Gastroesophageal sphincter (tissue), 4 donors: ENCODE measurements at places on chromosomes 3 and 15.

GRCh38 chr3:15787941-15788340 lies 9.8 kb downstream of the ANKRD28 start:
- H3K4me3 ChIP-seq: no peak overlapping the region
- no peaks in the 10 kb centered on the region for H3K27me3 ChIP-seq
- ATAC-seq: no peak
- no peak overlapping the region for H3K27ac ChIP-seq
- H3K4me1 ChIP-seq: peaks cover 3% of the 10 kb centered on the region

DNA sequence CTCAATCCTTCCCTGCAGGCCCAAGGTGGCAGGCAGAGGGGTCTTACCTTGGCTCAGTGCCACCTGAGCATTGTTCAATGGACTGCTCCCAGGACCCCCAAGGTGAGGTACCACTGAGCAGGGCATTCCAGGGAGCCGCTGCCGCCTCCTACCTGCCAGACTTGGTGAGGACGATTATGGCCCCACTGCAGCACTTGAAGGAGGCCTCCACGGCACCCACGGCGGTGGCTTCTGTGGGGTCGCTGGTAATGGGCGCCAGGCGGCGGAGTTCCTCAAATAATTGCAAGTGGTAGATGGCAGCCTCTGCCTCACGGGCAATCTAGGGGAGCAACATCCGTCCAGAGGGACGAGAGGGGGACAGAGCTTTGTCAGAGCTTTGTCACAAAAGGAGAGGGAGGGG lies 4.7 kb upstream of the GRAMD2A start:
- H3K27ac ChIP-seq: peak overlapping the region; percentile 63
- H3K4me3 ChIP-seq: no peak overlapping the region
- no peaks in the 10 kb centered on the region for H3K4me1 ChIP-seq
- no peaks in the 10 kb centered on the region for H3K36me3 ChIP-seq
- H3K27me3 ChIP-seq: peaks cover 3% of the 10 kb centered on the region

GRCh38 chr3:41434781-41435180 lies 235.5 kb downstream of the CTNNB1 start:
- ATAC-seq: no peak
- H3K27ac ChIP-seq: no peak overlapping the region
- H3K36me3 ChIP-seq: no peaks in the 10 kb centered on the region
- no peak overlapping the region for H3K4me3 ChIP-seq
- H3K4me1 ChIP-seq: no peaks in the 10 kb centered on the region

DNA sequence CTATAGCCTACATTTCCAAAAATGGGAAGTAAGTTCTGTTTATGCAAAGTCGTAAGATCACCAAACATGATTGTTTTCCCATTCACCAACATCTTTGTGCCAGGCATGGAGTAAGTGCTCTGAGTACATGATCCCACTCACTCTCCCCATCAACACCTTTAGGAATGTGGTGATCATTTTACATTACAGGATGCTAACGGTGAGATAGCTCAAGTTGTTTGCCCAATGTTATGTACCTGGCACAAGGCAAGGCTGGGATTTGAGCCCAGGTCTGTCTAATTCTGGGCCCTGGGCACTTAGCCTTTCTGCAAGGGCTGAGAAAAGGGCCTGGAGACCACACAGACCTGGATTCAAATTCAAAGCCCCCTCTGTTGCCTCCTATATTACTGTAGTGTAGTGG lies 581.7 kb upstream of the CFAP20DC start:
- H3K27me3 ChIP-seq: no peaks in the 10 kb centered on the region
- H3K27ac ChIP-seq: no peak overlapping the region
- no peaks in the 10 kb centered on the region for H3K36me3 ChIP-seq

DNA sequence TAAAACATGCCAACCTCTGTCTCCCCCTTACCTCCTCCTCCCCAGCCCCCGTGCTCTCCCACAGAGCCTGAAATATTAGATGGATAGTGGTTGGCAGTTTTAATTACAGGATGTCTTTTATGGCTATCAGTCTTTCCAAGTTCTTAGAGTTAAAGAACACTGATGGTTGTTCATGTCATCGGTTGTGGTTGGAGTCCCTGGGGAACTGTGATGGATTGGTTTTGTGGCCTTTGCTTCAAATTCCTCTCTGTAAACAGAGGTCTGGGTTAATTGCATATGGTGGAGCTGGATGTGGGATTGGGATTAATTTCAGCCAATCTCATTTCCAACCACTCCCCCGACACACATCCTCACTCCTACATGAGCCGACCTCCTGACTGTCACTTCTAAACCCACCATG lies 164.5 kb upstream of the PROK2 start:
- no peak overlapping the region for H3K27ac ChIP-seq
- no peaks in the 10 kb centered on the region for H3K4me1 ChIP-seq
- no peak for ATAC-seq
- no peak overlapping the region for H3K4me3 ChIP-seq
- H3K36me3 ChIP-seq: no peaks in the 10 kb centered on the region

DNA sequence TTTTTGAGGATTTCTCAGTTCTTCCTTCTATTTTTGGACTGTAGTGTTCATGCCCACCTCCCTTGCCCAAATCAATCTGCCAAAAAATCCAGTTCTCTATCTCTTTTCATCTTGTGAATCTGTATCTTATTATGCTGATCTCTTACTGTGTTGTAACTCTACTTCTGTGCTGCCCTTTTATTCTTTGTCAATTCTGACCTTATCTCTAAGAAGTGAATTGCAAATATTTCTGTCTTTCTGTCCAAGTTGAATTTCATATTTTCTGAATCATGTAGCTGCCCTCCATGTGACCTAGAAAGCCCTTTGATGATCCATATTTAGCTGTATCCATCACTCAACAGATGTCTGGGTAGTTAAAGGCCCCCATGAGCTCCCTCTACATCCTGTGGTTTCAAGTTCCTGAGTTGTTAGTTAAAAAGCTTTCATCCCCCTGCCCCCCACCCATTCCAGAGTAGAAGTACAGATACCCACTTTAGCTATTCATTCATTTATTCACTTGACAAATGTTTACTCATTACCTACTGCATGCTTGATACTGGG lies 33.6 kb upstream of the ETV5 start:
- no peaks in the 10 kb centered on the region for H3K36me3 ChIP-seq
- ATAC-seq: no peak
- H3K27me3 ChIP-seq: no peaks in the 10 kb centered on the region
- no peak overlapping the region for H3K4me3 ChIP-seq
- H3K27ac ChIP-seq: no peak overlapping the region
- no peaks in the 10 kb centered on the region for H3K4me1 ChIP-seq

GRCh38 chr3:122572940-122573412 lies 4.5 kb upstream of the PARP15 start:
- no peak for ATAC-seq
- peaks cover 10% of the 10 kb centered on the region for H3K4me1 ChIP-seq

DNA sequence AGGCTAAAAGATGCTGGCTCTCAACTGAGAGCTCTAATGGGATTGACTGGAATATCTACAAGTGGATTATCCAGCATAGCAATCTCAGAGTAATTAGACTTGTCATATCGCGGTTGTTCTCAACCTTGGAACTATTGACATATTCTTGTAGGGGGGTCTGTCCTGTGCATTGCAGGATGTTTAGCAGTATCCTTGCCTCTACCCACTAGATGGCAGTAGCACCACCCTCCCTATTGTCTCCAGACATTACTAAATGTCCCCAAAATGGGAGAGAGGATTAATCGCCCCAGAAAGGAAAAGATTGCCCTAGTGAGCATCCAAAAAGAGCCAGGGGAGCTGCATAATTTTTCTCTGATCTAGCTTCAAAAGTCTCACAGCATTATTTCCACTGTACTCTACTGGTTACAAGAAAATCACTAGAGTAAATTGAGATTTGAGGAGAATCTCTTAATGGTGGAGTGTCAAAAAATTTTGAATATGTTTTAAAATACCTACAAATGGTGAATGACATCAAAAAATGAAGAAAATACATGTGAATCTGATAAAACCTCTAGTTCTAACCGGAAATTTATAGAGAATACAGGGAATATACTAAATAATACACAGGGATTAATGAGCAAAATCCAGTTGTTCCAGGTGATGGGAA lies 388.2 kb upstream of the AGTR1 start:
- no peak overlapping the region for H3K4me3 ChIP-seq
- no peak for ATAC-seq
- no peaks in the 10 kb centered on the region for H3K36me3 ChIP-seq

DNA sequence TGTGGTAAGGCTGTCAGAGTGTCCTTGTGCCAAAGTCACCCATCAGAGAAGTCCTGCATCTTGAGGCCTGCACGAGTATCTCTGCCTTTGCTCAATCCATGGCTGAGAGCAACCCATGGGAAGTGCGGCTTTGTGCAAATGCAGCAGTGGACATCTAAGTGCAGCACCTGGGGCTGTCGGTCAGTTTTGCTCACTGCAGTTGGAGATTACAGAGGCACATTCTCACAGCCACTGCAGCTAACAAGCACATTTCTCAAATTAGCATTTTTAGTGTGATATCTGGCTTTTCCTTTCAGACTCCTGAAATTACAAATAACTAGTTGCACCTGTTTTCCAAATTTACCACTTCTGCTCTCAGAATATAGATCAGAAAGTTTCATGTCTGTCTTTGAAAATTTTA lies 81.5 kb upstream of the DAZL start:
- no peak overlapping the region for H3K4me3 ChIP-seq
- no peak overlapping the region for H3K27ac ChIP-seq
- H3K27me3 ChIP-seq: no peaks in the 10 kb centered on the region
- H3K4me1 ChIP-seq: no peaks in the 10 kb centered on the region
- no peak for ATAC-seq
- H3K36me3 ChIP-seq: no peaks in the 10 kb centered on the region

- H3K4me3 ChIP-seq: no peak overlapping the region
- no peaks in the 10 kb centered on the region for H3K36me3 ChIP-seq
- H3K4me1 ChIP-seq: no peaks in the 10 kb centered on the region
- H3K27me3 ChIP-seq: no peaks in the 10 kb centered on the region
Measured at GRCh38 chr15:95162069-95162468, 930.7 kb downstream of the MCTP2 start.
